ENCODE measurements at places on chromosomes 1 and 21.

GRCh38 chr1:202038688-202039346 lies 28.4 kb downstream of the ELF3 start:
- no peak for DNase-seq

DNA sequence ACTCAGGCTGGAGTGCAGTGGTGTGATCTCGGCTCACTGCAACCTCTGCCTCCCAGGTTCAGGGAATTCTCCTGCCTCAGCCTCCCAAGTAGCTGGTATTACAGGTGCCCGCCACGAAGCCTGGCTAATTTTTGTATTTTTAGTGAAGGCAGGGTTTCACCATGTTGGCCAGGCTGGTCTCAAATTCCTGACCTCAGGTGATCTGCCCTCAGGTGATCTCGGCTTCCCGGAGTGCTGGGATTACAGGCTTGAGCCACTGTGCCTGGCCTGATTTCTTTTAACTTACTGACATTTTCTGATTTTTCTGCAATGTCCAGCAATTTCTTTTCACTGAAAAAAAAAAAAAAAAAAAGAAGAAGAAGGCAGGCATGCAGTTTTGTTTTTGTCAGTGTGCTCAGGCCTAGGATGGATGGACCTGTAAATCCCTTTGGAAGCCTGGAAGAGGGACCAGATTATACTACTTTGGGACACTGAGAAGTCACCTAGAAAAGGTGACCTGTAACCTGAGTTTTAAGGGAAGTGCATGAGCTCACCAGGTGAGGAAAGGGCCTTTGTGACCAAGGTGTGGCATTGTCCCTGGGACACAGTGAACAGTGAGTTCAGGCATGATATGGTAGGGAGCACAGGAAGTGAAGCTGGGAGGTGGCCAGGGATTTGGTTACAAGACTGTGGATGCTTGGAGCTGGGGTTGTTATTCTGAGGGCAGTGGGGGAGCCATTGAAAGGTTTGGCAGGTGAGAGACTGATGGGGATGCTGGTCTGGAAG lies 2.7 kb upstream of the TMEM61 start:
- DNase-seq = no peak

DNA sequence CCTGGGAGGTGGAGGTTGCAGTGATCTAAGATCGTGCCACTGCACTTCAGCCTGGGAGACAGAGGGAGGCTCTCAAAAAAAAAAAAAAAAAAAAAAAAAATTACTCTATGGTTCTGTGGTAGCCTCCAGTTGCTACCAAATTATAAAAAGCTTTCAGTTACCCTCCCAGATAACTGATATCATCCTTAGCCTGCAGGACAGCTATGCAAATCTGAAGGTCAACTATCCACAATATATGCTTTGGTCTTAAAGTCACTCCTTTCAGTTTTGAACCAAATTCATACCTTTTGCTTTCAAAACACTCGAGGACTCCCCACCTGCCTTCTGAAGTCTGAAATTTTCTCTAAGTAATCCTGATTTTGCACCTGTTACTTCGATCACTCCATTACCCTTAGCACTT lies 3.1 kb downstream of the MIXL1 start:
- no peak for DNase-seq

- DNase-seq = no peak
Measured at GRCh38 chr1:61087571-61087970, 5.2 kb downstream of the NFIA start.

DNA sequence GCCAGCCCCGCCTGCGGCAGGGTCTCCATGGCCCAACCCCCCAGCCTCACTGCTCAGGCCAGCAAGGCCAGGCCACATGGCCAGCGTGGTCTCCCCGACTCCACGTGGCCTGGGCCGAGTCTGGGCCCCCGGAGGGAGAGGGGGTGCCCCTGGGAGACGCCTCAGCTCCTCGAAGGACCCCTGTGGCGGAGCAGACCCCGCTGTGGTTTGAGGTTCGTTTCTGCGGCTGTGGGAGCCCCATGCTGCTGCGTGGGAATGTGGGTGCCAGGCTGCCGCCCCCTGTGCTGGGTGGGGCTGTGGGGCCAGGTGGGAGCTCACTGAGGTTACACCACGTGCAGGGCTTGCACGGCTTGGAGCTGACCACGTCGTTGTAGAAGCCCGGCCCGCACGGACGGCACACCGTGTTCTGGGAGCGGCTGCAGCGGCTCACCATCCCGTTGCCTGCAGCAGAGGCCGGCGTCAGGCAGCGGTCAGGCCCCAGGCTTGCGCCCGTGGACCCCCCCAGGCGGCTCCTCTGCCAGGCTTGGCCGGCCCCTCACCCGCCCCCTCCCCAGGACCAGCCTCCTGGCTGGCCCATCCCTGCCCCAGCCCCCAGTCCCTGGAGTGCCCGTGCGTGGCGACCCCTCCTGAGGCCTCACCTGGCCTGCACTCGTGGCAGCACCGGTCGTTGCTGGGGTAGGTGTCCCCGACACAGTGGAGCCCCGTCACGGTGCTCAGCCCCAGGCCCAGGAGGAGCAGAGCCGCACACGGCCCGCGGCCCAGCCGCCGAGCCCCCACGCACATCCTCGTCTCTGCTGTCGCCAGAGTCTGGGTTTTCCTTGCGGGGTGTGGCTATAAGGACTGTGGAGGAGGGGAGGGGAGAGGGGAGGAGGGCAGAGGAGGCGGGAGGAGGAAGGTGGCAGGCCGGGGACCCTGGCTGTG lies at the start of gene TNFRSF4:
TNFRSF4 (minus strand) TSS at position 809 of the 921 bp plus-strand sequence; CDS start at position 783, 26 bp downstream.
- DNase-seq = no peak

- DNase-seq = no peak
Measured at GRCh38 chr1:56525489-56526041, 53.8 kb downstream of the PLPP3 start.

GRCh38 chr21:36507397-36508018 lies 27.6 kb upstream of the CLDN14 start:
- no peak for DNase-seq

DNA sequence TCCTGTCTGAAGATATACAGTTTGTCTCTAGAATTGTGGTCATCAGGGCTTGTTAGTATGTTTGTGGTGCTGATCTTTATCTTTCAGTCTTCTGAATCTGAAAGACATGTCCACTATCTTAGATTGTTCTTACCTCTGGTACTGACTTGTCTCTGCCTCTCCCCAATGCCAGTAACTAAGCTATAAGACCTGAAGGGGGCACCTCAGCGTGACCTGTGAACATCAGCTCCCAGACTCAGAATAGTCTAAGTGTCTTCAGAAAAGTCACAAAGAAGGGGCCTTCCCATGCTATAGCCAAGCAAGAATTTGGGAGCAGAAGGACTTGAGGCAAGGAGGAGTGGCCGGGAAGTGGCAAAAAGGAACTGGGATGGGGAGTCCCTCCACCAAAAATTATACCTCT lies 178.1 kb downstream of the NTNG1 start:
- no peak for DNase-seq

DNA sequence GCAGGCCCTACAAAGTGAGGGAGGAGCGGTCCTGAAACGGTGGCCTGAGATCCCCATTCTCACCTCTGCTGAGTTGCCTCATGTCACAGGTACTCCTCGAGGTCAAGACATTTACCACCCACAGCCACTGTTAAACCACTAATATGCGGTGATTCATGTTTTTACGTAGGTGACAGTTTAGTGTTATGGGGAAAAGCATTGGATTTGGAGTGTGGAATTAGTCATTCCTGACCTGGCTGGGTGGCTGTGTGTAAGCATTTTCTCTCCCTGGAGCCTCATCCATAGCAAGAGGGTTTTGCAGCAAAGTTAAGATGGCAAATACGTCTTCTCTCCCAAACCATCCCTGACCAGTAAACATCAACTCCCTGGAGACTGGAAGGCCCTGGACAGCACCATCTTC lies 57.8 kb upstream of the KCNJ6 start:
- DNase-seq = no peak

DNA sequence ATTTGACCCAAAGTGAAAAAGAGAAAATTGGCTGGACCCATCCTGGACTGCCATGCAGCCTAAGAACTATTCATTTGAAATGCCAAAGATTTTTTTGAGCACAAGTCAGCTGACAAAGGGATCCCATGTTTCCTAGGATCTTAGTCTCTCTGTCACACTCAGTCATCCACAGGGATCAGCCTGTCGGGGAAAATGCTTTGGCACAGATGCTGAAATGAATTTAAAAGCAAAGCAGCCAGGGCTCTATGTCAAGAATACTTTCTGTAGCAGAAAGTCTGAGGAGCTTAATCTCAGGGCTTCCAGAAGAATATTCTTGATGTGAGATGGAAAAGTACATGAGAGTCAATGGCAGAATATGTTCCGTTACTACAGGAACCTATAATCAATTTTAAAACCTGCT lies 1900.8 kb downstream of the MRPL39 start:
- DNase-seq = no peak

GRCh38 chr1:180153032-180153431 lies 1.6 kb upstream of the QSOX1 start:
- DNase-seq = no peak

DNA sequence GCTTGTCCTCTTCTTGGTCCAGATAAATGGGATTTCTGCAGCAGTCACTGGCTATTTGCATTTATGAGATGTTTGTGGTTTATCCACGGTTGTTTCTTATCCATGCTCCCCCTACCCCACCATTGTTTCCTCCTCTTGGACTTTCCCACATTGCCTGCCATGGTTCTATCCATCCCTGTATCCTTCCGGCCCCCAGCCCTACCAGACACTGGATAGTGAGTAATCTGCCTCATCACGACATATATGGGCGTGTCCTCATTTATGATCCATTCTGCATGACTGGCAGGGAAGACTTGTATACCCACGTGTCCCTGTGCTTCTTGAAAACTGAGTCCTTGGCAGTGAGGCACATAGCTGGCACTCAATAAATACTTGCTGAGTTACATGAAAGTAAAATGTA lies 40.1 kb downstream of the CACNA1S start:
- DNase-seq = no peak

GRCh38 chr1:181208967-181209366 lies 120.5 kb downstream of the IER5 start:
- DNase-seq = no peak

DNA sequence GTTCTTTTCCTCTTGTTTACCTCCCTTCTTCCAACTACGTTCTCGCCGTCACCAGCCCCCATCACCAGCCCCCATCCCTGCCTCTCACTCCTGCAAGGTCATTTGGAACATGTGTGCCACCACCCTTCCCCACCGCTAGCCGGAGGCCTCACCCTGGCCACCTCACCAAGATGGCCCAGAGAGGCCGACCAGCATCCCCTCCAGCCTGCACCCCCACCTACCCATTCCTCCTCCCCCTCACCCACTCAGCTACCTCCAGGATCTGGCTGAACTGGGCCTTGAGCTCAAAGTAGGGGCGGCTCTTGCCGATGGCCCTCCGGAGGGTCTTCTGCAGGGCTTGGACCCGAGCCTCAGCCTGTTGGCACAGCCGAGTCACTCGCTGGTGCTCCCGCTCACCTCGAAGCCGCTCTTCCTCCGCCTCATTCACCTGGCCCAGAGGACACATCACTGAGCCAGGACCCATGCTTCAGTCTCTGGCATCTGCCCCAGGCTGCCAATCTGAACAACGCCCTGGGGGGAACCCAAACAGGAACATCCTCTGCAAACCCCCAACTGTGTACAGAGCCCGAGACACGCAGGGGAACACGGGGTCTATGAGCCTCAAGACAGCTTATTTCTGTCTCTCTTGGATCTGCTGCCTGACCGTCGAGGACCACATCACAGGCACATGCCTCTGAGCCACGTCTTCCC lies 12.8 kb downstream of the SH3BP5L start:
- DNase-seq = no peak

- DNase-seq = no peak
Measured at GRCh38 chr1:204018460-204018859, 54.5 kb upstream of the SOX13 start.

DNA sequence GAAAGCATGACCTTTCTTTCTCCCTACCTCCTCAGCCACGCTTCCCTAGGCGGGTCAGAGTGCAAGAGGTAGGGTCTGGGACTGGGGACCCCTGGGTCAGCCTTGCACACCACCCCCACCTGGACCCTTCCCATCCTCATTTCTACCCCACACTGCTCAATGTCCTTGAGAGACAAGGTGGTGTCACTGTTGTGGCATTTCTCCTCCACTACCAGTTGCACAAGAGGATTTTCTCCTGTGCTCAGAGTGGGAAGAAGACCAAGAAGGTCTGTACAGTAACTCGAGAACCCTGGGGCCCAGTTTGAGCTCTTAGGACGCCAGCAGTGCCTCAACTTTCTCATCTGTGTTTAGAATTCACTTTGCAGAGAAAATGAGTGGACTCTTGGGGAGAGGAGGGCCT lies 49.4 kb upstream of the CD34 start:
- DNase-seq = no peak

DNA sequence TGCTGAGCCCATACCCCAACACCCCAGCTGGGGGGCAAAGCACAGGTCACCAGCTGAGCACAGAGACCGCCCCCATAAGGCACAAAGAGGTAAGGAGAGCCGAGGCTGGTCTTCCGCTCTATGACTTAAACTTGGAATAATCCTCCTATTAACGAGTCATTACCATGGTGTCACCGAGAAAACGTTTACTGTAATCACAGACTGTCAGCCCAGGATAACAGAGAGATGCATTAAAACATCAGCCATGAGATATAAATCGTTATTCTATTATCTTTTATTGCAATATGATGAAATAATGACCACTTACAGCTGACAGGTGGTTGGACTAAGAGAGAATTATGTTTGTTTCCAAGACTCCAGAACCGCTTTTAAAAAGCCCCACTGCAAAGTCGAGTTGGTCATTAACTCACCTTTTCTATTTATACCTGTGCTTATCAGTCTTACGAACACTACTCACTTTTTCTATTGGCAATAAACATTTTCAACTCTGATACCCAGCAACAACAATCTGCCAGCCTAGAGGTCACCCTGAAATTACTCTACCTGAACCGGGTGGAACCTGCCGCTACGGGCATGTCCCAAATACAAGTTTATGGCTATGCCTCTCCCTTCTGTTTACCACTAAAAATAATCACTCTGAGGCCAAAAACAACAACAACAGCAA lies 21.5 kb downstream of the NPHP4 start:
- no peak for DNase-seq

DNA sequence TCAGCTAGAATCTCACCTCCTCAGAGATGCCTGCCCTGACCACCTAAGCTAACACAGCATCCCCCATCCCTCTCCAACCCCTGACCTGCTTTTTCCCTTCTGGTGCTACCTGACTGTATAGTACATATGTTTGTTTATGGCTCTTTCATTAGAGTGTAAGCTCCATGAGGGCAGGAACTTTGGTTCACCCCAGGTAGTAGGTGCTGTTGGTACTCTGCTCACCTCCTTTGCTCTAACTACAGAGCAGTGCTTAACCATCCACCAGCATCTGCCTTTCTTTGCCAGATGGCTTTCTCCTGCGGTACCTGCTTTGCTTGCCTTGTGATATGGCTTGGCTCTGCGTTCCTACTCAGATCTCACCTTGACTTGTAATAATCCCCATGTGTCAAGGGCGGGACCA lies 18.7 kb upstream of the BLACAT1 start:
- DNase-seq = no peak

All from GF-D8 (cell line).